ENCODE measurements at places on chromosomes 6 and 20.

- no peak for DNase-seq
These were observed 50.9 kb upstream of the TAB2 start for GRCh38 chr6:149266659-149267058.

GRCh38 chr6:37548067-37548674 lies 48.5 kb upstream of the CCDC167 start:
- no peak for DNase-seq

GRCh38 chr6:6722195-6722594 lies 133.7 kb downstream of the LY86 start:
- DNase-seq = no peak

GRCh38 chr6:80217794-80218193 lies 111.3 kb downstream of the BCKDHB start:
- no peak for DNase-seq

DNA sequence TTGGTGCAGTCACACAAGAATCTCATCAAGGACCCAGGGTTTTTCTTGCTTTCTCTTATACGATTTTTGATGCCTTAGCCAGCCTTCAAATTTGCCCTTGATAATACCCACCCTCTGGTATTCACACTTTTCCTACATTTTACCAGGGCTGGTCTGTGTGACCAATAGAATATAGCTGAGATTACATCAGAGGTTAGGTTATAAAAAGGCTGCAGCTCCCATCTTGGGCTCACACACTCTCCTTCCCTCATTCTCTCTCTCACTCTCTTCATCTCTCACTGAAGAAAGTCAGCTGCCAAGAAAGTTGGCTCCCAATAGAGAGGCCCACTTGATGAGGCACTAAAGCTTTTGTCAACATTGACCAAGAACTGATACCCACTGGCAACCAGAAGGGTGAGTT lies 4.1 kb upstream of the PNPLA1 start:
- DNase-seq = no peak

- no peak for DNase-seq
These were observed 28.5 kb upstream of the CCR6 start for GRCh38 chr6:167094436-167094819.

DNA sequence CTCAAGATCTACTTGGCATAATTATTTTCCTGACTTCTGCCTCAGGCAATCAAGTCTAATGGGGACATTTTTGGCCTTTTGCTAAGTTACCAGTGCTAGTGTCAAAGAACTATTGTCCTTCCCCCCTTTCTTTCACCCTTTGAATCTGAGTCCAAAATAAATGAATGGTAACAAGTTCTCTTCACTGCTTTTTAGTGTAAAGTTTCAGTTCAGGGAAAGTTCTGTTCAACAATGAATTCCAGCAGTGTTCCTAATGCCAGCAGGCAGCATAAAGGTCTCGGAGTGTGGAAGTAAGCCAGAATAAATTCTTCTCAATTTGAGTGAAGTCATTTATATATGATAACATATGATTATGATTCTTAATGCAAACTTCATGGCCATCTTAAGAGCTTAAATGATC lies 20.8 kb upstream of the TSPYL1 start:
- DNase-seq = no peak

DNA sequence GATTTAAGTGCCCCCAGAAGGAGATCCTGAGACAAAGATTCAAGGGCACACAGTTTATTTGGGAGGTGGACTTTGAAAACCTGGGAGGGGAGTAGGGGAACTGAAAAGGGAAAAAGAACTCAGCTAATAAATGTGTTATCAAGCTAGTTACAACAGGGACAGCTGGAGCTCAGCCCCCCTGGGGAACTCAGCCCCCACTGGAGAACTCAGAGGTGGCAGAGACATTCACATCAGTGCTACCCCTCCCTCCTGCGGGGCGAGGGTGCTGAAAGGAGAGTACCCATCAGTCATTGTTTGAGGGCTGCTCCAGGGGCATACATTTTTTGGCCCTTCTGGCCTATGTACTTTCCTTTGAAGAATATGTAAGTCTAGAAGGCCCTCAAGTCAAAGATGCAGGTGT lies 101.4 kb downstream of the LRFN2 start:
- no peak for DNase-seq

DNA sequence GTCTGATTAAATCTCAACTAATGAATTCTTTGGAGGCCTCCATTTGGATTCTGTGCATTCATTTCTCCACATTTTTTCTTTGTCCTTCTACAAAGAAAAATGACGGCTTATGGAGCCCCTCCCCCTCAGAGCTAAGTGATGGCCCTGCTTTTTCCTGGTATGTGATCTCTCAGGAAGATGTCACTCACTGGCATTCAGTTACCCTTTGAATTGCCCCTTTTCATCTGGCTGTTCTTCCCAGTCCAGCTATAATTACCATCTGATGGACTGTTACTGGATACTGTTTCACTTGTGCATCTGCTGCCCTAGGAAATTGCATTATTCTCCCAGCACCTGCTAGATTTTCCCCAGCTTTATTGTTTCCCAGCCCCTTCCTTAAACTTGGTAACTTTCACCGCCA lies 151.9 kb downstream of the CFAP61 start:
- no peak for DNase-seq

- no peak for DNase-seq
These were observed 42.8 kb downstream of the GFOD1 start for GRCh38 chr6:13444604-13445003.

DNA sequence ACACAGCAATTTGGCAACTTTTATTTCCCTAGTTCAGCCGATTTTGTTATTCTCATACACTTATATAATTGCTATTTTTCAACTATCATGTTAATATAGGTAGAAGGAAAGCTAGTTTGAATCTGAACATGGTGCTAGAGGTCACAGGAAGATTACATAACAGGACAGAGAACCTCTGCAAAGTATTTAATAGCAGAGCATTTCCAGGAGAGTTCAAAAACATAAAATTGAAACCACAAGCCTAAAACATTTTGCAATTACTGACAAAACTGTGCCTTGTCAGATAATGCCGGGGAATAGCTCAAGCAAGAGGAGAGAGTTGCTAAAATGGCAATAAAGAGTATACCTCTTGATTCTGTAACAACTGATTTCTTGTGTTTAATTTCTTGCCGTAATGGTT lies 70.8 kb downstream of the TFAP2B start:
- DNase-seq = no peak

GRCh38 chr20:22226849-22227700 lies 357.3 kb downstream of the FOXA2 start:
- DNase-seq = no peak

- DNase-seq = no peak
These were observed 10.4 kb upstream of the NOL7 start for GRCh38 chr6:13604546-13605416.

DNA sequence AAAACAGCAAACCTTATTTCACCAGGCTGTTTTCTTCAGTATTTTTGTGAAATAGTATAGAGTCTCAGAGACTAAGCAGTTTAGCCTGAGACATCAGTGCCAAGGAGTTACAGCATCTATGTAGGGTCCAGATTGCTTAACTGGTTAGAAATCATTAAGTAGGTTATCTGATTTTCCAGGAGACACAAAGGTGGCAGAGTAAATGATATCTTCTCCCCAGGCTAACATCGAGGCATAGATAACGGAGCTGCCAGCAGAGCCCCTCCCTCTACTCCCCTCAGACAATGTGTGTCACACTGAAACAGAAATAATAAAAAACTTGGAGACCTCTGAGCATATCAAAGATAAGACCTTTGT lies 473.0 kb upstream of the CITED2 start:
- DNase-seq = no peak

GRCh38 chr6:17930321-17930993 lies 57.0 kb downstream of the KIF13A start:
- DNase-seq = no peak

- no peak for DNase-seq
These were observed 49.0 kb downstream of the HNF4A start for GRCh38 chr20:44404204-44405181.

- DNase-seq = no peak
These were observed 301.2 kb downstream of the LRFN2 start for GRCh38 chr6:40285996-40286395.

DNA sequence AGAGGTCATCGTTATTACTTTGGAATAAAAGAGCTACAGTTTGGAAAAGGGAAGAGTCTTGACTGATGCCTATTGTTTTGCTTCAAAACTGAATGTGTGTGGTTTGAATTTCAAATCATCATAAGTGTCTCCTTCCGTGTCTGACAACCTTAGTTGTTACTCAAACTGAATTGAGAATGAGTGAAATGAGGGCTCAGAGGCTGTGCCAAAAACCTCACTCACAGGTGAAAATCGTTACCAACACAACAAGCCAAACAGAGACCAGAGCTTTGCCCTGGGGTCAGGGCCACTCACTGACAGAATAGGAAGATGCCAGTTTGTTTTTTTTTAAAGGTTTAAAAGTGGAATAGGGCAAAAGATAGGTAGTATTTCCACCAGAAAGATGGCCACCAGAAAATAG lies 15.2 kb upstream of the SIRT5 start:
- no peak for DNase-seq

DNA sequence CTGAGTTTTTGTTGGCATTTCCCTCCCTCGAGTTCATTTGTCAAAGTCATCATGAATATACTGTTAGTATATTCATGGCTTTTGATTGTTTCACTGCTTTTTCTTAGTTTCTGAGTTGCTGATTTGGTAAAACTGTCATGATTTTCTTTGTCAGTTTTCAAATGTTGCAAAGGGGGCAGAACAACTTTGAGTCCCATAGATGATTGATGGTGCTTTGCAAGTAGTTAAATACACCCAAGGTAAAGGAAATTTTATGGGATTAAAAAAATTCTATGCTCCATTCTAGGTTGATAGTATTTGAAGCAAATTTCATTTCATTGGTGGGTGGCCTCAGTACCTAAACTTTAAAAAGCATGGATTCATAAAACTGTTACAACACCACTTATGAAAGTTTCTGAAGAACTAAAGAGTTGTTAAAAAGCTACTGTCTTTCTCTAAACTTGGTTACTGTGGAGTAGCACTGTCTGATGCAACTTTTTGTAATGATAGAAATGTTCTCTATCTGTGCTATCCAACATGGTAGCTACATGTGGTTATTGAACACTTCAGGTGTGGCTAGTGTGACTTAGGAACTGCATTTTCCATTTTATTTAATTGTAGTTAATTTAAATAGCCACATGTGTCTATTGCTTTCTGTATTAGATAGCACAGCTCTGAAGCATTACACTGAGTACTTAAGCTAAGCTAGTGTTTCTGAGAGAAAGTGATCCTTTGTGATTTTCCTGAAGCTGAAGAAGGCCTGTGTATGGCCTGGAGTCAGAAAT lies 153.6 kb downstream of the ZFAND3 start:
- DNase-seq = no peak

- no peak for DNase-seq
These were observed 43.4 kb upstream of the PIM1 start for GRCh38 chr6:37126493-37126958.

GRCh38 chr6:89895276-89895874 lies 1.1 kb downstream of the GJA10 start:
- peak; percentile 52 for DNase-seq

DNA sequence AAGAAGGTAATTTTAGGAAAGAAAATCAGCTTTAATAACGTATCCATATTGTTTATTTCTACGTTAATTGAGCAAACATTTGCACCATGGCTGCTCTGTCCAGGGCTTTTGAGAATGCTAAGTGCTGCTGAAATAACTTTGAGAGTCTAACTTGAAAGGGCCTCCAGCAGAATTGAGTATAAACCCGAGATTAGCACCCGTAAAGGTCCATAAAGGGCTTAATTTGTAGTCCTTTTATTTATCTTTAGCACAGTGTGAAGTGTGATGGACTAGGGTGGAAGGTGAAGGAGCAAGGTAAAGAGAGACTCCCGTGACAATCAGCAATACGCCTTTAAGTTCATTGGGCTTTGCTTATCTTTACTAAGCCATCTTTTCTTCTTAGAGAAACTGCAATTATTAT lies 77.7 kb upstream of the SUPT3H start:
- DNase-seq = no peak

DNA sequence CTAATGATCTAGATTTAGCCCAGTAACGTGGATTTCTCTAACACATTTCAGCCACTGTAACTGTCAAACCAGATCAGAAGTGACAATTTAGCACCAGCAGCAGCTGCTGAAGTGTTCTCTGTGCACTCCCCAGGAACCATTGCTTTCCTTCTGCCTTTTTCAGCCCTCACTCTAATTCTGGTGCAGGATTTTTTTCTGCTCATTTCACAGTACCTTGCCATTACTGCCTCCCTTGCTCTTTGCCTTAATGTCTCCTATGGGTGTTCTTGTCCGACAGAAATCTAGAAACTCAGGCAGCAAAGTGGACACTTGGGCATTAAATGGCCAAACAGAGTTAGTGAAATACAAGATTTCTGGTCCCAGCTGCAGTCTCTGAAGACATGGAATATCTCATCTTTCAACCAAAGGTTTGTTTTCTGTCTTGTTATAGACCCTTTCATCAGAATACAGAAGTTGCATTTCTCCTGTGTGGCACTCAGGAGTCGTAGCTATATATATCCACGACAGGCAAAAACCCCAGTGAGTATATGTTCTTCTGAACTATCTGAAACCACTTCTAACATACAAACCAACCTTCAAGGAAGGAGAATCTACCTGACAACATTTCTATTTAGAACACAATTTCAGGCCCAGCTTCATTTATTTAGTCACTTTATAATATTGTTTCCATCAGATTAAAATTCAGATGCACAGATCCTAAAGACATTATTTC lies 92.9 kb downstream of the THEMIS start:
- no peak for DNase-seq

- no peak for DNase-seq
These were observed 45.1 kb downstream of the TMEM242 start for GRCh38 chr6:157278171-157278570.

GRCh38 chr6:154230393-154230792 lies 126.2 kb downstream of the IPCEF1 start:
- no peak for DNase-seq

GRCh38 chr6:126373344-126373743 lies 33.4 kb downstream of the CENPW start:
- DNase-seq = no peak

DNA sequence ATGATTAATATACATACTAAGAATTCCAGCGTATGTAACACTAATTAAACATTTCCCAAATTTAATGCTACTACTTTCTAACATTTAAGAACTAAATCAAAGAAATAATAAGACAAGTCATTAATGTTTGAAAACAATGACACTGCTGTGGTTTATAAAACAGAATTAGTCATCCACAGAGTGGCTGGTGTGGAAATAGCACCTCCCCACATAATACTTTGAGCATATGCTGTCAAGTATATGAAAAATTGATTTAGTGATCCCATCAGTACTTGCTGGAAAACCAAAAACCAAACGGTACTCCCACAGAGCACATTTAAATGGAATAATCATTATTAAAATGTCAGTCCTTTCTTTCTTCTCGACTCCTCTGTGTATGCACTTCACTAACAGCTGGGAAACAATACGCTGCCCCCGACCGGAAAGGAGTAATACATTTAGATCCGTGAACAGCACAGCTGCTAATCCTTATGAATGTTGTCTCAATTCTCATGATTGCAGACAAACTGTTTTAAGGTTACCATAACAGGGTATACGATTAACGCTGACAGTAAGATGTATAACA lies 78.4 kb downstream of the PREP start:
- DNase-seq = no peak

GRCh38 chr20:51404297-51405060 lies 138.0 kb downstream of the NFATC2 start:
- DNase-seq = no peak

Measured in KBM-7 (cell line).